ENCODE measurements at places on chromosomes 3 and 15.
A peak's percentile ranks its signal among the peaks of the same experiment; 100 is the strongest.

GRCh38 chr3:126459111-126459762 is 16.5 kb downstream of the ZXDC start:
- DNase-seq: no peak

DNA sequence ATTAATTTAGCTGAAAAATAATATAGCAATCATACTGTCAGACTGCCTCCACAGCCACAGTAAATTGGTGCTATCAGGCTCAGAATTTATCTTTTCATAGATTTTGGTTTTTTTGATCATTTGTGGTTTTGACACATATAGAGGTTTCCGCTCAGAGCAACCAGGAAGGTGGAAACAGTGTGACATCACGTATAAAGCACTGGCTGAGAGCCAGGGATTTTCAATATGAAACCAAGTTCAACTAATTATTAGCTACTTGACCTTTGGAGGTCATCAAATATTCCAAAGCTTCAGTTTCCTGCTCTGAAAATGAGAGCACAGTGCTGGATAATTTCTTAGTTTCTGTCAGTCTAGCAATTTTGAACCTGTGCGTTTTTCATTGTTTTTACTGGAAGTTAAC is 433.8 kb upstream of the SUCLG2 start:
- DNase-seq: no peak

DNA sequence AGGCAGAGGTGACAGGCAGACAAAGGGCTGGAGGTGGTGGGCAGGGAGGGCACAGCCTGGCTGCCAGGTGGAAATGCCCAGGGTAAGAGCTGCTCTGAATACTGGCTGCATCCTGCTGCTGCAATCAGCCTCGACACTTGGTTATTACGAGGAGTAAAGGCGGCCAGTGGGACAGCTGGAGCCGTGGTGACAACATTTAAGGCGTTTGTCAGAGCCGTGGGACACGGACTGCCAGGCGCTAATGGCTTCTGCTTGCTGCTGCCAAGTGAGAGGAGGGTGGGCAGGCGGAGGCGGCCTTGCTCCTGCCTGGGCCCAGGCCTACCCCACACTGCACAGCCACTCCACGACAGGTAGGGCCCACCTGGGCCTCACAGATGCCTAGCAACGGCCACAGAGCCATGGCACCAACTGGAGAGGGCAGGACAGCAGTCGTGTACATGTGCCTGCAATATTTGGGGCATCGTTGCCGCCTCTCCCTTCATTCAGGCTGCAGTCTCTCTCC is 49.2 kb upstream of the TMEM115 start:
- no peak for DNase-seq

DNA sequence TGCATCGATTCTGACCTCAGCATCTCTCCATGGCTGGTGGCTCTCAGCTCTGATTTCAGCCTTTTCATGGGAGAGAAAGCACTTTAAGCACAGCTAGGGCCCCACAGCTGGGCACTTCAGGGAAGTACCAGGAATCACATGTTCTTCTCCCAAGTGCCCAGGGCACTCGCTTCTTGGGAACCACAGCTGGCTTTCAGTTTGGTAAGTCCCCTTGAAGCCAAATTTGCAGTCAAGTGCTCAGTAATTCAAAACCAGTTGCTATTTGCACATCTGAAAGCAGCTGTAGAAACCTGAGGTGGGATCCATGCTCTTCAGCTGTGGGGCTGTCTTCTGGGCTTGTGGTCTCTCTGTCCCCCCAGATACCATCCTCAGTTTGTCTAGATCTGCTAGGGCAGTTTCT is 12.8 kb downstream of the GABRA5 start:
- DNase-seq: no peak

GRCh38 chr15:27401471-27401870 is 430.5 kb downstream of the GABRG3 start:
- DNase-seq: no peak

DNA sequence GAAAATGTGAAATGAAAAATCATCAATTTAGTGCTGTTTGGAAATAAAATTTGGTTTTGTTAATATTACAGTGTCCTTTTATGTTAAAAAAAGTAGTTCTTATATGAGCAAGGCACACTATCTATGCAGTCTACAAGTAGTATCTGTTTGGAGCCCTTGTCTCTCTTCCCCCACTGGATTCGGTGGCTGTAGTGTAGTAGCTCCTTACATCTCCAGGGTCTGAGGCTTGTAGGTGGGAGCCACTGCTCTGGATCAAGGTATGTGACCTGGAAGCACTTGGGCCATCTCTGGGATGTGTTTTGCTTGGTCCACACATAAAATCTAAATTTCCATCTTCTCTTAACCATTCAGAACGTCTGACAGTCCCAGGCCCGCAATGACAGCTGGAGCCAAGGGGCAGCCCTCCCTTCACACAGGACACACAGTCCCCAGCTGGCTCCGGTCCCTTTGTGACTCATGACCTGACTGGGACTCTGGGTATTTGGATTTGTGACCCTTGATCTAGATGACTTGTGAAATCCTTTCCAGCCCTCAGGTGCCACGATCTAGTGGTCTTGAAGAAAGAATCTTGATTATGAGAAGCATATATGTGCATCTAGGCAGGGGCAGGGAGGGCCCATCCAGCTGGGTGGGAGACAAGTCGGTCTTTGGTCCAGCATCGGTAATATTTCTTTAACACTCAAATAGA is 80.0 kb downstream of the USP13 start:
- no peak for DNase-seq

GRCh38 chr3:11588755-11589154 is 55.0 kb downstream of the VGLL4 start:
- no peak for DNase-seq

DNA sequence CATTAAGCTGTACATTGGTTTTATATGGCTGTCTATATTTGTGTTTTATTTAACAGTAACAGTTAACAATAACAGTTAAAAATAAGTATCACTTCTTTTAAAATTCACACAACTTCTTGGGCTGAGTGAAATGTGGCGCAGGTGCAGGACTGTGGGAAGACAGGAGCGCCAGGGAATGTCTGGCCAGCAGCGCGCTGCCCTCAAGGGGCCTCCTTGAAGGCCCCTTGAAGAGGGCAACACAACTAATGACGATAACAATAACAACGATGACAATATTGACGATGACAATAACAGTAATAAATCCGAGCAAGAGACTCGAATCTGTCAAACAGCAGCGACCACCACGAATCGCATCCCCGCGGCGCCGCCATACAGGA is 411 bp upstream of the PPP2R3A start:
- no peak for DNase-seq

- no peak for DNase-seq
Measured at GRCh38 chr3:89795506-89795905, 688.1 kb downstream of the EPHA3 start.

DNA sequence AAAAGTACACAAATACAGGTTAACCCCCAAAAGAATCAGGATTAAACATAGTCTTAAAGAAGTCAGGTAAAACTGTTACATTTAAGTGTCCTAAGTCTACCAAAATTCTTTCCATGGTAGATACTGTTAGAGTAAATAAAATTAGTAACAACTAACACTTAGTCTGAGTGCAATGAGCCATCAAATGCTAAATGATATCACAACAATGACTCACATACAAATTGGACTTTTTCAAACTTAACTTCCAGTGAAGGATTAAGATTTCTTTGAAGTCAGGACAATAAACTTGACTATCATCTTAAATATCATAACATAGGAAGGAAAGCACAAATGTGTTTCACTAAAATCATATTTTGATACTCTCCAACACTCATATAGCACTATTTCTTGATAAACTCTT is 43.9 kb downstream of the ZNF148 start:
- no peak for DNase-seq

DNA sequence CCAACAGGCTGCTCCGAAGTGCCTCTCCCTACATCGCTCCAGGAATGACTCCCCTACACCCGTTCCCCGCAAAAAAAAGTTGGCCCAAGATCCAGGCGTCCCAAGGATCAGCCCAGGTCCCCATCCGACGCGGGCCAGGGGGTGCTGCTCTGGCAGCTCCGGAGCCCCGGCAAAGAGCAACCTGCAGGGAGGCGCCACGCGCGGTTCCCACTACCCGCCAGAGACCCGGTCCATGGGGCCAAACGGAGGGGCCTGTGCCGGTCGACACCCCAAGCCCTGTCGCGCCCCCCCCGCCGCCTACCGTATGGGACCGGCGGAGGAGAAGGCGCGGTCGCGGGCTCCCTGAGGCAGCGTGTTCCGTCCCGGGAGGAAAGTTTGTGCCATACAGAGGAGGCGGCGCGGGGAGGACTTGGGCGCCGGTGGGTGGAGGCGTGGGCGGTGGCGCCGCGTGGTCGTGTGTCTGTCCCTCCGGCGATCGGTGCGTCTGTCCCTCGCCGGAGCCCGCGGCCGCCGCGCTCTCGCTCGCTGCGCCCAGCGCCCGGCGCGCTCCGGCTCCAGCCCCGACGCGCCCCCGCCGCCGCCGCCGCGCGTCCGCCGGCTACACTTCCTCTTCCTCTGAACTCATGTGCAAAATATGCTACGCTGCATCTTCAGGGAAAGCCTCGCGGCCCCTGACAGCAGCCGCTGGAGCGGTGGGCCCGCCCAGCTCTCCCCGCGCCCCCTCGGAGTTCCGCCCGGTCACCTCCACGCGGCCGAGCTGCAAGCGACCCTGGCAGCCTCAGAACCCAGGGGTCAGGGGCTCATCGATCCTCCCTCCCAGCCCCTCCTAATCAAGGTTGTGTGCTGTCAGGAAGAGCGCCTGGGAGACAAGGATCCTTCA is at the start of gene RFTN1:
TSS of gene RFTN1 (minus strand) at position 559 of the 880 bp plus-strand sequence. CDS start 19,830 bp downstream, outside the sequence.
- DNase-seq: peak; percentile 10

DNA sequence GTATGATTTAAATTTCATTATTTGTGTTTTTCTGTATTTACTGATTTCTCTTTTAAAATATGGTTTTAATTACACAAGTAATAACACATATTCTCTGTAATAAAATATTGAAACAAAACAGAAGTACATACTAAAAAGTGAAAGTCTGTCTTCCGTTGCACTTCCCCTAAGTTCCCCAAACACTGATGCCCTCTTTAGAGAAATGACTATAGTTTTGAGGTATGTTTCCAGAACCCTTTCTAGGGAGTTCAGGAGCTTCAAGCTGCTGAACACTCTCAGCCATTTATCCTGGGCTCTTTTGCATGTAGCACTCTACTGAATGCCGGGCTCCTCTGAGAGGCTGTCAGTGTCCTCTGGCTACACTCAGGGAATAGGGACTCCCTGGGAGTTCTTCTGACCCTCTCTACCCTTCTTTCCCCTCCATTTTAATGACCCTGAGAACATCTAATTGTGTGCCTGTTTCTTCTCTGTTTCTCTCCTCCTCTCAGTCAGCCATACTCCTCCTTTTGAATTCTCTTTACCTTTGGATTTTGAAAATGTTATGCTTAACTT is 60.4 kb upstream of the KCNAB1 start:
- no peak for DNase-seq

GRCh38 chr3:158492685-158493084 is 78.3 kb upstream of the MLF1 start:
- DNase-seq: no peak

GRCh38 chr3:9676785-9677184 is 26.8 kb upstream of the CPNE9 start:
- DNase-seq: no peak

- no peak for DNase-seq
Measured at GRCh38 chr15:29925227-29926082, 103.2 kb upstream of the TJP1 start.

DNA sequence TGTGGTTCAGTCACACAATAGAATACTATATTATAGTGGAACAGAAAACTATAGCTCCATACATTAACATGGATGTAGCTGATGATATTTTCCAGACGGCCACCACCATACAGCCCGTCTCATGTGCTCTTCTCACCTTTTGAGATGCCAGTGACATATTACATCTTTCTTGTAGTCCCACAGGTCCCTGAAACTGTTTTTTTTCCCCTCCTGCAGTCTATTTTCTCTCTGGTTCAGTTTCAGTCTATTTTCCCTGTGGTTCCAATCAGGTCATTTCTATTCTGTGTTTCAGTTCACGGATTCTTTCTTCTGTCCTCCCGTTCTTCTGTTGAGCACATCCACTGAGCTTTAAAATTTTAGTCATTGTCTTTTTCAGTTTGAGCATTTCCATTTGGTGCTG is 72.2 kb downstream of the PPCDC start:
- DNase-seq: no peak

DNA sequence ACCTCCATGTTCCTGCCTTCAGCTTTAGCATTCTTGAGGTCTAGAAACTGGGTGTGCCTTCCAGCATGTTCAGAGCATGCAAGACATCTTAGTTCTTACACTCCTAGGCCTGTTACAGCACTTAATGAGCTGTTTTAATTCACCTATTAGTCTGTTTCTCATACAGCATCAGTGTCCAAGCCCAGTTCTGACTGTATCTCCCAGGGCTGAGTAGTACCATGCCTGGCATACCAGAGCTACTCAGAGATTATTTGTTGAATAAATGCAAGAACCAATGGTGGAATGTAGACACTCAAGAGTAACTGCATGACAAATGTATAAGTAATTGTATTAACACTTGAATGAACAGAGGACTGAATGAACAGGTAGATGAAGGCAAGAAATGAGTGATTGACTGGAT is 61.8 kb upstream of the SCN5A start:
- DNase-seq: no peak

DNA sequence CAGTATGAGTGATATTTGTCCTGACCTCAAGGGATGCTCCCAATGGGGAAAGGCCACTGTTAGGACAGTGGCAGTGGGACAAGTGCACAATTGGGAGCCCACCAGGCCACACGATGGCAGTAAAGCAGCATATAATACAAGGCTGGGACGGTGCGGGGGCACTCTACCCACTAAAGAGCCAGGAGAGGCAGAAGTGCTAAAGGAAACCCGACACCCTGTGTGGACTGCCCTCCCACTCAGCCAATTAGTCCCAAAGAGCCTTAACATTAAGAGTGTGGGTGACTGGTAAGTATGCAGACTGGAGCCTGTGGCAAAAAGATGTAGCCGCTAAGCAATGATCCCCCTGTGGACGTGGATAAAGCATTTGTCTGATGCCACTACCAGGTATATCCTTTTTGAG is 8.2 kb upstream of the ZNF589 start:
- peak; percentile 5 for DNase-seq

DNA sequence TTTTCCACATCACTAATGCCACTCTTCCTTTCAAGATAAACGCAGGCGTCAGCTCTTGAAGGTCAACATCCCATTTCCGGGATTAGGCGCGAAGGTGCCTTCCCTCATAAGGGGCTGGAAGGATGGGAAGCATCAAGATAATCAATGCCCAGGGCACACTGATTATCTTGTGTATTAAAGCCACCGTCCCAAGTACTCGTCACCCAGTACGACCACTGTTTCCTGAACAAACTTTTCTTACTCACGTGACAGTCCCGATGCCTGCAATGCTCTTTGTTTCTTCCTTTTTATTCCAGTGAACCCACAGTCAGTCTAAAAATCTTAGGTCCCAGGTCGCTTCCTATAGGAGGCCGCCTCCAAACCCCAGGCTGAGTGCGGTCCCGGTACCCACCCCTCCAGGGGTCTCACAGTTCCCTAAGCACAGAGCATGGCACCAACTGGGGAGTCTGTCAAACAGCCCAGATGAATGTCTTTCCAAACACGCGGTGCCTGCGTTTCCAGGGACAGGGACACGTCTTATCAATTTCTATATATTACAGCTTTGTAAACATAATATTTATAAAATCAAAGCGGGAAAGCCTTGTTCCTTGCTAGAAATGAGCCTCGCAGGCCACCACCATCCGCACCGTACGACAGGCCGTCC is 589 bp downstream of the ANAPC13 start:
- DNase-seq: peak; percentile 33

DNA sequence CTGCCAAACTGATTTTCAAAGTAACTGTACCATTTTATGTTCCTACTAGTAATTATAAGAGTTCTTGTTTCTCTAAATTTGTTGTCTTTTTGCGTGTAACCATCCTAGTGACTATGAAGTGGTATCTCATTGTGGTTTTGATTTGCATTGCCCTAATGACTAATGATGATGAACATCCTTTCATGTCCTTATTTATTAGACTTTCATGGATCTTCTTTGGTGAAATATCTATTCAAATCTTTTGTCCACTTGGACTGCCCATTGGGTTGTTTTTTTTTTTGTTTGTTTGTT is 3.6 kb downstream of the OXSR1 start:
- no peak for DNase-seq
